ENCODE measurements at places on chromosomes 12 and 14.

- DNase-seq: no peak
These were observed 119.2 kb upstream of the DAAM1 start for GRCh38 chr14:59069163-59069854.

DNA sequence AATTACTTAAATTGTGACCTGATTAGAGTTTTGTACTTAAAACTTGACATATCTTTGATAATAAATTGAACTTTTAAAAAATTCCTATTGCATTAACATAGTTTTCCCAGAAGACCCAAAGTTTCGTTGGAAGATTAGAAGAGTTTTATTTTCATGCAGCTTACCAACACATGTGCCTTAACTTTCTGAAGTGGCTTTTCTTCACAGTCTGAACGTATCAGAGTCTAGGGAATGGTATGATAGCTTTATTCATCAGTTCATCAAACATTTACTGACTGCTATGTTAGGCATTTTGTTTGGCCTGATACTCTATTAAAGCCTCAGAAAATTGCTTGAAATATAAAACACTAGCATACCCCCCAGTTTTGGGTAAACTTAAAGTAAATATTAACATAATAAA lies 65.2 kb downstream of the MARK3 start:
- DNase-seq: no peak

DNA sequence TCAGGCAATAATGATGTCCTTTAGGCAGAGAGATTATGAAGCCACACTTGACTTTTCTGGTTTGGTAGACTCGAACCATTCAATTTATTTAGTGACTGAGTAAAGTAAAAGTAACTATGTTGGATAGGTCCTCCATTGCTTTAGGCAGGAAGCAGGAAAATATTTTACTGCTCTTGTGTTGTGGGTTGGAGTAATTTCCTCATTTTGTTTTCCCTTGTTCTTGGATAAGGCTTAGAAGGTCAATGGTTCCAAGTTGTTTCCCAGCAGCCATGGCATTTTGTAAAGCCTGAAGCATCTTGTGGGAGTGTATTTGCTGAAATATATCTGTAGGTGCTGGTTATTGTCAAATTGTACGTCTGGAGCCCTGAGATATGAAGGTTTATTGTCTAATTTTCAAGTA lies 161.2 kb upstream of the SLC38A2 start:
- no peak for DNase-seq

GRCh38 chr12:82930301-82930700 lies 243.6 kb downstream of the TMTC2 start:
- DNase-seq: no peak

GRCh38 chr12:107134558-107134957 lies 41.2 kb upstream of the CRY1 start:
- DNase-seq: no peak

GRCh38 chr12:19130224-19131024 lies 891 bp downstream of the PLEKHA5 start:
- peak; percentile 10 for DNase-seq

DNA sequence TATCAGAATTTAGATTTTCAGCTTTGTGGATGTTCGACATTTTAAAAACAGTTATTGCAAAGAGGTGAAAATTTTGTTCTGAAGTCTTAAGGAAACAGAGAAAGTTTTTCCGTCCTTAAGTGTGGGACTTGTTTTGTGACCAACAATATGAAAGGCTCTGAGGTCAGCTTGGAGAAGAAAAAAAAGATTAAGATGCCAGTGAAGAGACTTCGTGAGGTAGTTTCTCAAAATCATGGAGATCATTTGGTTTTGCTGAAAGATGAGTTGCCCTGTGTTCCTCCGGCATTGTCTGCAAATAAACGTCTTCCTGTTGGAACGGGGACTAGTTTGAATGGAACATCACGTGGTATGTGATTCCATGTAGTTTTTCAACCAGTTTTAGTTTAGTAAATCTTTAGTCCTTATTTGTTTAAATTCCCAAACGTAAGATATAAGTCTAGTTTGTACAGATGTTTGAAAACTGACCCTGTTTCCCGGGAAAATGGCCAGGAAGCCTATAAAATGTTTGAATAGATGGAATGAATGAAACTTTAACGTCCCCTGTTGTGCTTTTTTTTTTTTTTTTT lies 682 bp downstream of the KIAA0586 start:
- peak; percentile 11 for DNase-seq
